ENCODE measurements at places on chromosomes 5 and 9. TPM values are rescaled to one million over a fixed set of nuclear protein-coding genes. Genes with fewer than 3 reads are reported as not detected.

The FBLL1 gene
- 12.4 TPM for polyA plus RNA-seq

The EMB gene
- polyA plus RNA-seq, result 20.0 TPM

The TNC gene
- polyA plus RNA-seq, result 44.0 TPM

The PURA gene
- 9.3 TPM for polyA plus RNA-seq

The UGT3A1 gene
- 12.4 TPM for polyA plus RNA-seq

The ABLIM3 gene
- polyA plus RNA-seq, result 8.9 TPM

The FAXDC2 gene
- 32.5 TPM for polyA plus RNA-seq

The GKAP1 gene
- polyA plus RNA-seq, result 132 TPM

The MFAP3 gene
- 18.5 TPM for polyA plus RNA-seq

The ARHGEF37 gene
- 12.9 TPM for polyA plus RNA-seq

The SLC6A3 gene
- polyA plus RNA-seq, result 0.83 TPM

The ANKRD34B gene
- 0.34 TPM for polyA plus RNA-seq

The DMGDH gene
- polyA plus RNA-seq, result 6.8 TPM

The ADAMTS6 gene
- polyA plus RNA-seq, result 4.1 TPM

The DND1 gene
- 21.8 TPM for polyA plus RNA-seq

The RMI1 gene
- 10.7 TPM for polyA plus RNA-seq

The IL3 gene
- polyA plus RNA-seq, result not detected

The WDR38 gene
- polyA plus RNA-seq, result 11.8 TPM

The NIM1K gene
- polyA plus RNA-seq, result 1.1 TPM

The SPATA31C1 gene
- polyA plus RNA-seq, result 21.1 TPM

The PCDH1 gene
- 5.6 TPM for polyA plus RNA-seq

The CSF2 gene
- polyA plus RNA-seq, result not detected

The CEL gene
- polyA plus RNA-seq, result 2.1 TPM

The ABL1 gene
- 51.0 TPM for polyA plus RNA-seq

The STKLD1 gene
- 33.1 TPM for polyA plus RNA-seq

The CDH9 gene
- not detected for polyA plus RNA-seq

The ZCCHC7 gene
- polyA plus RNA-seq, result 14.4 TPM

The RAD50 gene
- 5.0 TPM for polyA plus RNA-seq

The OCLN gene
- polyA plus RNA-seq, result 9.2 TPM

The NSUN2 gene
- polyA plus RNA-seq, result 51.6 TPM

The SLC27A6 gene
- polyA plus RNA-seq, result 30.0 TPM

The OGN gene
- polyA plus RNA-seq, result 18.4 TPM

The PCDH12 gene
- polyA plus RNA-seq, result 1.6 TPM

The C9orf153 gene
- polyA plus RNA-seq, result 24.4 TPM

The IL13 gene
- polyA plus RNA-seq, result 73.4 TPM

The CKMT2 gene
- polyA plus RNA-seq, result 13.7 TPM

The FAM219A gene
- polyA plus RNA-seq, result 12.2 TPM

The PAIP1 gene
- 135 TPM for polyA plus RNA-seq

The SHISAL2B gene
- not detected for polyA plus RNA-seq

The SPINK13 gene
- polyA plus RNA-seq, result 3.0 TPM

The TNFSF15 gene
- 0.40 TPM for polyA plus RNA-seq

The SPAG8 gene
- 81.5 TPM for polyA plus RNA-seq

The FCN2 gene
- not detected for polyA plus RNA-seq

The MAPK9 gene
- 34.9 TPM for polyA plus RNA-seq

The ITGA2 gene
- 0.90 TPM for polyA plus RNA-seq

The NUP214 gene
- polyA plus RNA-seq, result 237 TPM

The HRCT1 gene
- 7.1 TPM for polyA plus RNA-seq

The SPATA6L gene
- 42.3 TPM for polyA plus RNA-seq

The TNFSF8 gene
- polyA plus RNA-seq, result 1.3 TPM

The NUDT2 gene
- polyA plus RNA-seq, result 21.1 TPM

The GRXCR2 gene
- polyA plus RNA-seq, result 0.99 TPM

The ADAMTS12 gene
- 4.9 TPM for polyA plus RNA-seq

The C5orf52 gene
- polyA plus RNA-seq, result 35.0 TPM

The GLRA1 gene
- polyA plus RNA-seq, result not detected

The HK3 gene
- 10.9 TPM for polyA plus RNA-seq

The LMX1B gene
- 2.8 TPM for polyA plus RNA-seq

The IL9 gene
- polyA plus RNA-seq, result not detected

The BSPRY gene
- 4.5 TPM for polyA plus RNA-seq

The SCGB3A2 gene
- not detected for polyA plus RNA-seq

Data from testis (tissue), 5 donors.